NCI-H345 (cell line): ENCODE measurements at places on chromosomes 16 and 17.

DNA sequence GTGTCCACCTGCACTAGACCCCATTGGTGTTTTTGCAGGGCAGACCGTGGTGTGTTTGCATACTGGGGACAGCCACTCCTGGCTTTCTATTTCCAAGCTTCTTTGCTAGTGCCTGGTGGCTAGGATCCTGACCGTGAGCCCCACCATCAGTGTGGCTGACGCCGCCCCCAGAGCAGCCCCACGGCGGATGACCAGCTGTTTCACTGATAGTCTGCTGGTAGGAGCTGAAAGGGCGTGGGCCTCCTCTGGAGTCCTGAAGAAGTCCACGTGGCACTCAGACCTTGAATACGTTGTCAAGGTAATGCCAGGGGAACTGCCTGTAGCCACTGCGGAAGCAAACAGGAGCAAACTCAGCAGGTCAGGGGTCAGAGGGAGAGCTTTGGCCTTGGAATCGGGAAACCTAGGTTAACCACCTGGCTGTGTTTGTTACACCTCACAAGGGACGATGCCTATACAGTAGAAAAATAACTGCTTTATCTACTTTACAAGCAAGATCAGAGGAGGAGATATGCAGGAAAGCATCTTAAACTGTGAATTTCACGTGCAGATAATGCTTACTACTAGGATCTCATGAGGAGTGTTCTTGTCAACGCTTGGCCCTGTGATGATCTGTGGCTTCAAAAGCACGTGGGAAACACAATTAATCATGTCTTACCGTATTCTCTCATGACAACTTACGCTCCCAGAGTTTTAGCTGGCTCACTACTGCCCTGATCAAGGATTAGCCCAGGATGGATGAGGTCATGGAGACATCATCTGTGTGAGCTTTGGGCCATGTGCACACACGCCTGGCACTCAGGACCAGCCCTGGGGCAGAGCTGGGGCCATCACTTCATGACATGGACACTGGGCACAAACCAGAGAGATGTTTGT lies 30.3 kb downstream of the ALDH3A2 start:
- DNase-seq = no peak

DNA sequence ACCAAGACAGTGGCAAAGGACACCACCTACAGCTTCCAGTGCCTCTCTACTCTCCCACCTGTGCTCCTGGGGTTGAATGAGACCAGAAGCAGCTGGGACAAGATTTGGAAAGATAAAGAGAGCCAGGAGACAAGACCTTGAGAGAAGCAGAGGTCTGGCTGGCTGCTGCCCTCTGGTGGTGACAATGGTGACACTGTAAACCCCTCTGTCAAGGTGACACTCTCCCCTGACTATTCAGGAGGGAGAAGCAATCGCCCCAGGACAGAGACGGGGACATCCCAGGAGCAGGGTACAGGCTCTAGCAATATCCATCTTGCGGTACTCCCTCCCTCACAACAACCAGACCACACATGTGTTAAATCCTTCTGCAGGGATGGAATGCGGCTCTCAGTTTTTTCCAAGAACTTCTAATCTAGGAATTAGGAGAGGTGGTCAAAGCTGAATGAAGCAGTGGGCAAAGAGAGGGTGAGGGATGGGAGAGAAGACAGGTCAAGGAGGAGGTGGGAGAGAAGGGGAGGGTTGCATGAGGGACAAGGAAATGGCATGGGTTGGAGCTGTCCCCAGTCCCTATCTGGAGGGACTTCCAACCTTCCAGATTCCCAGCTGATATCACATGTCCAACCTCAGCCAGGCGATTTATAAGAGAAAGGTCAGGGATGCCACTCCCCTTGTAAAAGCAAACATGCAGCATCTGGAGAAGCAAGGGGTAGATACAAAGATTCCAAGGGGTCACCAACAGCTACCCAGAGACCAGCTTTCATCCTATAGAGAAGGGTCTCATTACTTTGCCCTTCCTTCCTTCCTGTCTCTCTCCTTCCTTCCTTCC lies 2.9 kb downstream of the PHOSPHO1 start:
- peak; percentile 66 for DNase-seq

GRCh38 chr16:62545039-62545438 lies 508.8 kb upstream of the CDH8 start:
- no peak for DNase-seq

DNA sequence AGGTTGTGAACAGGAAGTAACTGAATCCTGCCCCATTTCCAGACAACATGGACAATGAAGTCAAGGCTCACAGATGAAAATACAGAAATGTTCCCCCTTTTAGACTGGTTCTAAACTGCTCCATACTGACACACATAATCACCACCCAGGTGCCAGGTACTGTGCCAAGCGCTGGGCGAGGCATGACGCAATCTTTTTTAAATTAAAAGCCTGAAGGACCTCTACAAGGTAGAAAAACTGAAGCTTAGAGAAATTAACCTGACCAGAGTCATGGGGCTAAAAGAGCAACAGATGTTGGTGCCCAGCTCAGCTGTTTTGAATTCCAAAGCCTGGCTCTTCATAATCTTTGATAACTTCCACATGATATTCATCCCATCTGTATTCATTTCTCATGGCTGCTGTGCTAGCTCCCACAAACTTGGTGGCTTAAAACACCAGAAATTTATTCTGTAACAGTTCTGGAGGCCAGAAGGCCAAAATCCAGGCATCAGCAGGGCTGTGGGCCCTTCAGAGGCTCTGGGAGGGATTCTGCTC lies 4.9 kb upstream of the RAB11FIP4 start:
- no peak for DNase-seq

GRCh38 chr17:82086941-82087906 lies 10.8 kb downstream of the FASN start:
- no peak for DNase-seq

- no peak for DNase-seq
Measured at GRCh38 chr16:52757746-52758472, 211.0 kb upstream of the TOX3 start.

DNA sequence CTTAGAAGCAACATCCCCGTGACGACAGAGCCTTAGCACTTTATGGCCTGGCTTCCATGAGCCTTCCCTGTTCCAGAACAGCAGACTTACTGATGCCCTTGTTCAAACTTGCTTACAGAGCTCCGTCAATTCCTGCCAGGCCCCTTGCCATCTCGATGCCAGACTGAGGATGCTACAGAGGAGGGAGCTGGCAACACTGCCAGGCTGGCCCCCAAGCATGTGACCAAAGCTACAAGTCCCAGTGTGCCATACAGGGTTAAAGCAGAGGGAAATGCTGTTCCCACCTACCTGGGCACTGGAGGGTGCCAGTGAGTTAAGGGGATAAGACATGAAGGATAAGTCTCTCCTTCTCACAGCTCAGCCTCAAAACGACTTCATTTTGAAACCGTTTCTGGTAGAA lies 33.5 kb upstream of the SREBF1 start:
- DNase-seq = no peak

- no peak for DNase-seq
Measured at GRCh38 chr16:82629441-82630027, 2.8 kb downstream of the CDH13 start.

DNA sequence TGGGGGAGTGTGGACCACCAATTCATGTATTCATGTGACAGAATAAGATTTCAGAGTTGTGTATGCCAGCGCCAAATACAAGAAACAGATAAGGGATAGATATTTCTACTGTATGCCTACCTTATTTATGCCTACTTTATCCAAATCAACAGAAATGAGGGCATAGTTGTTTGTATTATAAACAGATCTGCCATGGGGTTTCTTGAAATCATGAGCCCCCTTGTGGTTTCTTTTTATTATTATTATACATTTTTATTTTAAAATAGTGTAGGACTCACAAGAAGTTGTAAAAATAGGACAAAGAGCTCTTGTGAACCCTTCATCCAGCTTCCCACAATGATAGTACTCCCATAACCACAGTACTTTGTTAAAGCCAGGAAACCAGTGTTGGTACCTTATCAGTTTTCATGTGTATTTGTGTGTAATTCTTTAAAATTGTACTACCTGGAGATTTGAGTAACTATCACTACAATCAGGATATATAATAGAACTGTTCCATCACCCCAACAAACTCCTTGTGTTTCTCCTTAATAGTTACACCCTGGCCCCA lies 229.4 kb downstream of the CCDC182 start:
- no peak for DNase-seq
